Pulmonary artery endothelial cell (primary cell): ENCODE measurements at places on chromosomes 16 and 17.

DNA sequence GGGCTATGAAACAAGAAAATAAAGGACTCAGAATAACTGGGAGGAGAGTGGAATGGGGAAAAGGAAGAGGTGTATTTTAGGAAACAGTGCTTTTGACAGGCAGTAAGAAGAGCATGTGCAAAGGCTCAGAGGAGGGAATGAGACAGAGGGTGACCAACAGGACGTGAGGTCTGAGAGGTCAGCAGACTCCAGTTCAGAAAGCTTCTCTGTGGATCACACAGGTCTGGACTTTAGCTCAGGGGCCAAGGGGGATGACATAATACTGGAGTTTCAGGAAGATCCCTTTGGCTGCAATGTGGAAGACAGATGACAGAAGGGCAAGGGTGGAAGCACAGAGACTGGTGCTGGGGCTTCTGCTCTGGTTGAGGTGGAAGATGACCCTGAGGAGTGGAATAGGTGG lies 489.9 kb upstream of the CDH5 start:
- no peak for DNase-seq

DNA sequence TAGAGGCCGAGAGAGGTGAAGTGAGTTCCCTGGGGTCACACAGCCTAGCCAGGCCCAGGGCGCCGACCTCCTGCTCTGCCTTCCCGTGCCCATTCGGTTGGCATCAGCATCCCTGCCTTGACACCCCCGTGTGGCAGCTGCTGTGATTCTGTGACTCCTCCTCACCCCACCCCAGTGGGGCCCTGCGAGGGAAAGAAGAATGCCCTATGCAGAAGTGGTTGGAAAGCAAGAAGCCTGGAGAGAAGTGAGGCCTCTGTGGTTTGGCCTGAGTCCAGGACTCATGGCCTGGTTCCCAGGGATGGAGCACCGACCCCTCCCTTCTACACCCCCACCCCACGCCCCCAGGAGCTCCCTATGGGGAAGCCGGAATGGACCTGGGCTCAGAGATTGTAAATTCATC lies 296.2 kb downstream of the SEC14L1 start:
- no peak for DNase-seq

DNA sequence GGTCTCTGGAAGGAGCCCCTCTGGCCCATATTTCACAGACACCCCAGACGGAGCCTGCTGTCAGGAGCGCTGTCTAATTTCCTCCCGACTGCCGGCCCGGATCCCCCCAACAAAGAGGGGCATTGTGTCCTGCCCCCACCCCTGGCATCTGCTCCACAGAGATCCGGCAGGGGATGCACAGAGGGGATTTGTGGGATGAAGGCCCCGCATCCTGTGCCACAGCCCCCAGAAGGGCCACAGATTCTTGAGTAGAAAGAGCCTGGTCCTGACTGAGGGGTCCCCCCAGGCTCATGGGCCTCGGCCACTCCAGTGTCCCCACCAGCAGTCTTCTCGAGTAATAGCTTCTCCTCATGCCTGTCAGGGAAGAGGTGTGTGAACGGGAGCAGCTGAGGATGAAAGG lies 29.5 kb downstream of the MEOX1 start:
- no peak for DNase-seq

DNA sequence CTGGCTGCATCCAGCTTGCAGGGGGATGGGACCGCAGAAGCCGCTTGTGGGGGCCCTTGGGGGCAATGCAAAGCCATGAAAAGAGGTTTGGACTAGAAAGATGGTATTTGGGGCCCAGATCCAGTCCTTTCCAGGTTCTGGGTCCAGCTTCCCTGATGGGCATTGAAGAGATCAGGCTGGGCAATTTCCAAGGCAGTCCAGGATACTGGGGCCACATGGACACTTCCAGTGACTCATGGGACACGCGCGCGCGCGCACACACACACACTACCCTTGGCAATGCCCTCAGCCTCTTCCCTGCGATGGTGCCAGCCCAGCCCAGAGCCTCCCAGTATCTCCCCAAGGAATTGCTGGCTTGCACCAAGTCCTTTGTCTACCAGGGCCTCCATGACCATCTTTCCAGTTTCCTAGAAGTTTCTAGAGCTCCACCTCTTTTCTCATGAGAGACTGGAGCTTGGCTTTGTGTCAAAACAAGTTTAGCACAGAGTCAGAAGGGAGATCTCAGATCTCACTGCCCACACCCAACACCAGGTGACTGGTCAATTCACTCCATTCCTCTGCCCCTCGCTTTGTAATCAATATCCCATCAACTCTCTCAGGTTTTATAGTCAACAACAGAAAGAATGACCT lies 44.3 kb downstream of the WNT3 start:
- no peak for DNase-seq

GRCh38 chr17:37607637-37608331 lies 1.4 kb downstream of the SYNRG start:
- DNase-seq: no peak

GRCh38 chr17:81902023-81902652 lies at the start of gene NPB:
TSS of gene NPB (plus strand) at chr17:81902238. CDS start at chr17:81902278, 40 bp downstream.
- DNase-seq: no peak

GRCh38 chr16:54048586-54049495 lies 237.7 kb downstream of the IRX3 start:
- DNase-seq: no peak

DNA sequence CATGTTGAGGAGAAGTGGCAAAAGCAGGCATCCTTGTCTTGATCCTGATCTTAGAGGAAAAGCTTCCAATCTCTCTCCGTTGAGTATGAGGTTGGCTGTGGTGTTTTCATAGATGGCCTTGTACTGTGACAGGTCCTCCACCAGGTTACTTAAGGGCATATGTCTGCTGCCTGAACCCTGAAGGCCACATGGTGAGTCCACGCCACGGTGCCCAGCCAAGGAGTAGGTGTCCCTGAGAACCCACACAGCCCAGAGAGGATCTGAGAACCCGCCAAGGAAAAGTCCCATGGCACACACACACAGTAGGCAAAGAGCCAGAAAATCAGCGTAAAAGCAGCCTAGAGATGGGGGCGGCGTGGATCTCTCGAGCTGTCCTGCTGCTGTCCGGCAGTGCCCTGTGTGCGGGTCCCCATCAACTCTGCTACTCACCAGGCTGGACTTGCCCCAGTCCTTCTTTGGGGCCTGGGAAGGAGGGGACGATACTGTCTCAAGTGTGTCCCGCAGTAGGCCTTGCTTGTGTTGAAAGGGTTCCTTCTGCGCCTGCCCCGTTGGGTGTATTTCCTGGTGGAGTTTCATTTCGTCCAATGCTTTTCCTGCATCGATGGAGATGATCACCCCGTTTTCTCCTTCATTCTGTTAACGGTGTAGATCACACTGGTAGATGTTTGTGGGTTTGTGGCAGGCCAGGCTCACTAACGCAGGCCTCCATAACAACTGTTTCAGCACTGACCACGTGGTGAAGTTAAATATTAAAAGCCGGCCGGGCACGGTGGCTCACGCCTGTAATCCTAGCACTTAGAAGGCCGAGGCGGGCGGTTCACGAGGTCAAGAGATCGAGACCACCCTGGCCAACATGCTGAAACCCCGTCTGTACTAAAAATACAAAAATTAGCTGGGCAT lies 90.8 kb upstream of the DNAH17 start:
- DNase-seq: no peak

DNA sequence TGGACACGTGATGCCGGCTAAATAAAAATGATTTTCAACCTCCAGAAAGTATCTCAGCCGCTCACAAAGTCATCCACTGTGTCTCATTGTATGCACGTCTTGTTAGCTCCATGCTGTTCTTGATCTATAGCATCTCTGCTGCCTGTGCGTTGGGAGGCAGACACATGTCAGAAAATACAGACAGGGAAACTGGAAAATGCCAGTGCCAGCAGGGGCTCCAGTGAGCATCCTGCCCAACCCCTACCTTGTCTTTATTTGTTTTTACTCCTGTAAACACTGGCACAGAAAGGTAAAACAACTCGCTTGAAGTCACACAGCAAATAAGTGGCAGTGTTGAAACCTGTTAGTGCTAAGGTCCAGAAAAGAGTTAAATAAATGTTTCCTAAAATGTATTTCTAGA lies 208.1 kb upstream of the ASIC2 start:
- DNase-seq: no peak

DNA sequence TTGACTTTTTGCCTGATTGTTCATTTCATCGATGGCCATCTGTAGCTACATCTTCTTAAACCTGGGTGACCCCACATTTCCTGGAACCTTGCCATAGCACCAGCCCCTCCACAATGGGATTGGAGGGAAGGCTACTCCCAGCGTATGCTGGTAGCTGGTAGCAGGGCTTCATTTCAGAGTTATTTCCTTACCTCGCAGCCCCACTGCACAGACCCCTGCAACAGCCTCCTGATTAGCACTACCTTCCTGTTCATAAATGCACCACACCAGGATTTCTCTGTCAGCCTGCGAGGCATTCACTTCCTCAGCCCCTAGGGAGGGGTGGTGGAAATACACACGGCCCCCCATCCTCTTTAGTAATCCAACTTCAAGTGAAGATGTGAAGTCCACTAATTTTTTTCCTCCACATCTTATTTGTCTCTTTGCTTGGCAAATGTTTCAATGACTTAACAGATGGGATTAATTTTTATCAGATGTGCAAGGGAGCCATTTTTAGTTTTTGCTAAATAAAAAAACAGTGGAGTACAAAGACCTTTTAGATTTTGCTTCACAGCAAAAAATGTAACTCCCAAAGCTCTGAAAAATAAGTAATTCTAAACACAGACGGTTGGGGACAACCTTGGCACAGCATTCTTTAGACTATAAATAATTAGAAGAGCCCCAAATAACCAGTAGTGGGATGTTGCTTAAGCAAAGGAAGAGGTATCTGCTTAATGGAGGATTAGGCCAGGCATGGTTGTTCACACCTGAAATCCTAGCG lies 76.6 kb downstream of the CLEC16A start:
- DNase-seq: no peak

- no peak for DNase-seq
These were observed 3.5 kb downstream of the MGAT5B start for GRCh38 chr17:76871668-76872067.

- no peak for DNase-seq
These were observed 401 bp downstream of the ARL16 start for GRCh38 chr17:81683208-81683583.

DNA sequence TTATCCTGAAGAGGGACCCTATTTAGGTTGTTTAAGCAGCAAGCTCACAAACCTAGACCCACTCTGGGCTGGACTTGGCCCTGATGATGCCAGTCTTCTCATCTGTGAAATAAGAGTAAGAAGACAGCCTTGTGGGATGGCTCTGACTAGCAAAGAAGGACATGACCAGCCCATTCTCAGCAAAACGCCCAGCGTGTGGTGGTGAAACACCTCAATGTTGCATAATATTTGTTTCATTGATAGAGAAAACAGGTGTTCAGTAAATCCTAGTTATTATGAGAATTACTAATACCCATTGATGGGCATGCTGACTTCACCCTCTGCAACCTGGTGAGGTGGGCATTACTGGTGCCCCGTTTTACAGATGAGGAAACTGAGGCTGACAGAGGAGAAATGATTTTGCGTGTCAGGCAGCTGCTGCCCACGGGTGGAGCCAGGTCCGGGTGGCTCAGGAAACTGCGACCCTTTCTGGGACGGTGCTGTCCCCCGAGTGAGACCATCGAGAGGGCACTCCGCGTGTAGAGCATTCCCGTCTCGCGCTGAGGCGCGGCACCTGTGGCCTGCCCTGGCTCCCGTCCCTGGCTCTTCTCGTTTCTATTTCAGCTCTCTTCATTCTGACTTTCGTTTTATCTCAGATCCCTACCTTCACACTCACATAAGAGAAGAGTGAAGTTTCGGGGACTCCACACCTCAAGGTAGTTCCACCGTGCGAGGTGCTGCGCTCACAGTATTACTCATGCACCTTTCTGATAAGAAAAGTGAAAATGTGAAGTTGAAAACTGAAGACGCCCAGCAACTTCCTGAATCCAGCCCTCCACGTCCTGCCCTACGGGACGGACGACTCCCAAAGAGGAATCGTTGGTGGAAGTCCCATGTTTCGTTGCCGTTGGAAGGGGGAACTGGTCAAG lies 48.5 kb downstream of the IRF8 start:
- DNase-seq: no peak

DNA sequence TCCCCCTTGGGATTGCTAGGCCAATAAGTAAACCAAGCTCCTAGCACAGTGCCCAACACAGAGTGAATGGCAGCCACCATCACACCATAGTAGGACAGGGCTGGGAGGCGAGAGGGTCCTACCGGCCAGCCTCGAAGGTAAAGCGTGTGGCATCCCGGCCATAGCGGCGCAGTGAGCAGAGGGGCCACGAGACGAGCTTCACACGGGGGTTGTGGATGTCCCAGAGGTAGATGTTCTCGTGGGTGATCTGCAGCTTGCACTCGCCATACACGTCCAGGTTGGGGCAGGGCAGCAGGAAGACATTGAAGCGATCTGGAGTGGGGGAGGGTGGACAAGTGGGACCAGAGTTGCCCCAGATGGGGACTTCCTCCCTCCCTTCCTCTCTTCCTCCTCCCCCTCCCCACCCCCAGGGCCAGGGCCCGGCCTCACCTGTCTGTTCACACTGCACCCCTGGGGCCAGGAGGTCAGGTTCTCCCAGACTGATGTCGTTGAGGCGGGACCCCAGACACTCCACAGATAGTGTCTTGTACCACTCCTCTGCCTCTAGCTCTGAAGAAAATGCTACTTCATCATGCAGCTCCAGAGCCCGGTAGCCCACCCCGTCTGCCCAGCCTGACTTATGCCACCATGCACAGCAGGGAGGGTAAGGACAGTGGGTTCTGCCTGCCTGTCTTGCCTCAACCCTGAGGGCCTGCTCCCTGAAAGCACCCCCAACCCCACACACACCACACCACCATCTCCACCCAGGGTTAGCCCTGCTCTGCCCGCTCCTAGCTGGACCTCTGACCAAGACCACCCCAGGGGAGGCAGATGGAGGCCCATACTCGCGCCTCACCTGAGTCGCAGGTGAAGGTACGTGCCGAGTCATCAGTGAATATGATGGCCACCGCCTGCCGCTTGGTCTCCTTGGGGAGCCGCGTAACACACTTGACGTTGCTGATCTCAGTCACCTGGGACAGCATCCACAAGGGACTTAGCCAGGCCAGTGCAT lies 11.3 kb downstream of the DOK4 start:
- no peak for DNase-seq

DNA sequence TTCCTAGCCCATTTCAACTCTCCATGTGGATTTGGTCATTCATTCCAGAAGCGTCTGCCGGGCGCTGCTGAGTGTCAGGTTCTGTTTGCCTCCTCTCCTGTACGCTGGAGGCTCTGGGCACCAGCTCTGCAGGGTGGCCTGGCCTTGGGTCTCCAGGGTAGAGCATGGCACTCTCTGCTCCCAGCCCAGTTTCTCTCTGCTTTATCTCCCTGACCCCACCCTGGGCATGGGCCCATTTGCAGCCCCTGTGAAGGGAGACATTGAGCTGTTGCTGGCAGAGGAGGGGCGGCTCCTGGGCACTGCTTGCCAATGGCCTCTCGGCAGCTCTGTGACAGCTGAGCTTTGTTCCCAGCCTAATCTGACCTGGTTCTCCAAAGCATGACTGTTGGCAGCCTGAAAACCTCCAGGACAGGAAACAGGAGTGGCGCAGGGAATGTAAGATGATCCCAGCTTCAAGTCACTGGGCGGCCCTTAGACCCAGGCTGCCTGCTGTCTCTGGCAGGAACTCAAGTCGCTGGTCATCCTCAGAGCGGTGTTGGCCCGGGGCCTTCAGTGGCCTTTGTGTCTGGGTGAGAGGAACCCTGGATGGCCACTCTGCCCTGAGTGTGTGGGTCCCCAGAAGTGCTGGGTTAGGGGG lies 146.8 kb downstream of the SEC14L1 start:
- peak; percentile 32 for DNase-seq
